ENCODE measurements at places on chromosomes 1 and 21.

DNA sequence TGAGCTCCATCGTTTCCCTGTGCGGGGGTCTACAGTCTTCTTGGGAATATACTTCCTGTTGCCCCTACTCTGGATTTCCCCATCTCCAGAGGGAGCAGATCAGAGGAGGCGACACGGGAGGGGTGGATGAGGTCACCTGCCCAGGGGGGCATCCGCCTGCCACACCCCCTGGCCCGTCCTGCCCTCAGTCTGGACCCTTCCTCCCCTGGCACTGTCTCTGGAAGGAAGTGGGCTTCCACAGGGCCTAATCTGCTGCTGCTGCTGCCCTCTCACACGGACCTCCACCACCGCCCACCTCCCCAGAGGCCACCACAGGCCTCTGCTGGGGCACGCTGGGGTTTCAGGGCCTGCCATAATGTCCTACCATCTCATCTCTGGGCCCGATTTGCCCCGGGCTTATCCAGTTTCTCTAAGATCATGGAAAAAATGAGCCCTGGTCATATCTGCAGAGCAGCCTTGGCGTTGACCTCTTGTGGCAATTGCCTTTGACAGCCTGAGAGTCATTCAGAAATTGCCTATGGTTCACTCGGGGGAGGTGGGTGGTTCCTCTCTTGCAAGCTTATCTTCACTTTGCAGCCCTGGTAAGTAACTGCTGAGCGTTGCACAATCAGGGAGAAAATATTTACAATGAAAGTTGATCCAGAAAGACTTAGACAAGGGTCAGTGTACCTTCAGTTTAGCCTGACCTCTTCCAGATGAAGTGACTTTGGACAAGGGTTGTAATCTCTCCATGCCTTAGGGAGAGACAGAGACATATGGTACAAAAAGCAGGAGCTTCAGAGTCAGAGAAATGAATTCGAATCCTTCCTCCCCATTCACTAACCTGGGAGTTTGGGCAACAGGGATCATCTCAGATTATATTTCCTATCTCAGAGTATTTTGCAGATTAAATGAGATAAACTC is 252.4 kb downstream of the TOMM20 start:
- peak; percentile 80 for ATAC-seq

GRCh38 chr1:47563201-47563600 is 125.4 kb downstream of the FOXD2 start:
- ATAC-seq = no peak

DNA sequence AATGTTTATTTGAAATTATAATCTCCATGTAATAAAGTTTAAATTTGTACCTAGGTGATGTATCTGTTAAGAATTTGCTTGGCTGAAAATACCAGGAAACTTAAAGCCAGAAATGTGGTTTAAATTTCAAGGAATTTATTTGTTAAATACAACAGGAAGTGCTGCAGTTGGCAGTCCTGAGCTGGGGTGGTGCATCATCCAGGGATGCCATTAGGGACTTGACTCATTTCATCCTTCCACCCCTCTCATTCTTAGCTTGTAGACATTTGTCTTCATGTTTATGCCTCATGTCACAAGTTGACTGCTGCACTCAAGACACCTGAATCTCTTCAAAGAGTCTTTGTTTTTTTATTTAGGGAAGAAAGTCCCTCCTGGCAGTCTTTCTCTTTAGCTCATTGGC is 175.9 kb downstream of the LHX8 start:
- no peak for ATAC-seq

DNA sequence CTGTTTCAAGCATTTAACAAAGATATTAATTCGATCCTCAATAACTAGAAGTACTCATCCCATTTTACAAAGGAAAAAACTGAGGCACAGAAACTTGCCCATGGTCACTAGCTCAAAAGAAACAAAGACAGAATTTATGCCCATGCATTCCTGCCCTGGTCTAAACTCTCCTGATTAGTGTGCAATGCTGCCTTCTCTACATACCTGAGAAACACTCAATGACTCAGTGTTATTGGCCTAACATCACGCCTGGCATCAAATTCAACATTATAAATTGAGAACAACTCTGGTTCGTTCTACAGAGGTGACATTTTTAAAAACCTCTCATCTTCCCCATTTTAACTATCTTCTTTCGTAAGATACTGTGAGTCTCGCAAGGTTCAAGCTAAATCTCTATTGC is 5.2 kb downstream of the APP start:
- ATAC-seq = no peak

GRCh38 chr1:74681851-74682250 is 8.3 kb upstream of the ERICH3 start:
- ATAC-seq = no peak

DNA sequence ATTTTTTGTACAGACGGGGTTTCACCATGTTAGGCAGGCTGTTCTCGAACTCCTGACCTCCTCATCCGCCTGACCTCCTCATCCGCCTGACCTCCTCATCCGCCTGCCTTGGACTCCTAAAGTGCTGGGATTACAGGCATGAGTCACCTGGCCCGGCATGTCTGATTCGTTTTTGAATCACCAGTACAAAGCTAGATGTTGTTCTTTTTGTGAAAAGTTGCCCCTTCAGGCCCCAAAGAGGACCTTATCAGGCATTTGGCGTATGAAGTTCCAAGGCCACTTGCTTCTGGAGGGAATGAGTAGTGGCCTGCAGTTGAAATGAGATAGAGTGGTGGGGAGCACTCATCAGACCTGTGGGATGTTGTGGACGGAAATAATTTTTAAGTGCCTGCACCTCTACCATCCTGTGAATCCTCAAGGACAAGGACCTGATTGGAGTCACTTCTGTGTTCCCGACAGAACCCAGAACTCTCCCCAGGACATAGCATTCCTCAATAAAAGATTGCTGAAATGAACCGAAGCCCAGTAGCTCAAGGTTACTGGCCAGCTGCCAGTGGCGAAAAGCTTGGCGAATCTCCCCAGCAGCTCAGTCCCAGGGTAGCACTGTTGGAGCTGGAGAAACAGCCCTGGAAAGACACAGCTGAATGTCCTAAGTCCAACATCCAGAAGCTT is 50.1 kb downstream of the NDUFS5 start:
- ATAC-seq = no peak

GRCh38 chr1:5915587-5916571 is 76.3 kb downstream of the NPHP4 start:
- ATAC-seq = no peak

GRCh38 chr1:36149973-36150295 is 648 bp upstream of the TRAPPC3 start:
- ATAC-seq = no peak

DNA sequence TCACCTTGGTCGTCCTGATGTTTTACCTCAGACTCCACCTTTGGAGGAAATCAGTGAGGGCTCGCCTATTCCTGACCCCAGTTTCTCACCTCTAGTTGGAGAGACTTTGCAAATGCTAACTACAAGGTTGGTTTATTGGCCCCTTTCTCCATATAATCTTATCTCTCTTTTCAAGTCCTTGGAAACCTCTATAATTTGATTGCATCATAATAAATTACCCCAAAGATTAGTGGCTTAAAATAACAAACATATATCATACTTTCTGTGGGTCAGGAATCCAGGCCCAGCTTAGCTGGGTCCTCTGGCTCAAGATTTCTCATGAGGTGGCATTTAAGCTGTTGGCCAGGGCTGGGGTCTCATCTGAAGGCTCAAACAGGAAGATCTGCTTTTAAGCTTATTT is 12.1 kb upstream of the PSMD4 start:
- ATAC-seq = no peak

DNA sequence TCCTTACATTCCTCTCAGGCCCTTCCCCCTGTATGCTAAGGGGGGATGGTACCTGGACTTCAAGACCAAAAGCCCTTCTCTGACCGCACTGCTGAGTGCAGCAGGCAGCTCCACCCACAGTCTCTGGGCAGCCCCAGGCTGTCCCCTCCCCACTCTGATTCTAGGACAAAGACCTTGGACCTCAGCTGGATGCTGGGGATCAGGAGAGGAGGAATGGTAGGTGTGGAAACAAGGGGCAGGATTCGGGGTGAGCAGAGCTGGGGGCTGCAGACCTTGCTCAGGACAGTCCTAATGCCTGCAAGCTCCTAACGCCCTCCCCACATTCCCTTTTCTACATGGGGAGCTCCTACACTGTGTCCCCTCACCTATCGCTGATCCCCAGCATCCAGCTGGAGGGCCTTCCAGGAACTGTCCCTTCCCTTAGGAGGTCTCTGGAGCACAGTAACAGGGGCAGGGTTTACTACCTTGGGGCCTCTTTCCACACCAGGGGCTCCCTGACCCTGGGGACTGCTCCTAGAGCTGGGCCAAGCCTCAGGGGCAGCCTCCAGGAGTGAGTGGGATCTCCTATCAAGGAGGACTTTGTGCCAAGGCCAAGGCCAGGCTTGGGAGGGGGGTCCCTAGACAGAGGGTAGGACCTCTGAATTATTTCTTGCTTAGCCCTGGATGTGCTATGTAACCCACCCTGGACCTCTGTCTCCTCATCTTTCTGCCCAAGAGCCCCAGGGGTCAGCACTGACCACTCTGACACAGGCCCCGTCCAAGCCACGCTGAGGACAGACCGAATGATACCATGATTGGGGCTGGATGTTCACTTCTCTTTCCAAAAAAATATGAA is 5.6 kb downstream of the CLDN19 start:
- ATAC-seq = no peak

DNA sequence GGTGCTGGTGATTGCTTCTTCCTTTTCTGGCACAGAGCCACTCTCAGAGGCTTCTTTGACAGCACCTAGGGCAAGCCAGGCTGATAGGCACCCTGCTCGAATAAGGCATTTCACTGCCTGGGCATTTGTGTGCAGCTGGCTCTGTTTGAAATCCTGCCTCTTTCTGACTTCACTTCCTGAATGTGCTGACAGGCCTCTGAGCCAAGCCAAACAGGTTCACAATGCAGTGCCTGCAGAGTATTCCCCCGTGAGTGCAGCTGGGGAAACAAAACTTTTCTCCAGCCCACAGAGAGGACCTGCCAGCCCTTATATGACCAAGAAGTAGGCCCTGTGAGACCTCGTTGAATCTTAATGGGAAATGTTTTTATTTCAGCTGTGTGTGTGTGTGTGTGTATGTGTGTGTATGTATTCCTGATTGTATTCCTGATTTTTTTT is 10.4 kb downstream of the JUN start:
- ATAC-seq = peak; percentile 93

DNA sequence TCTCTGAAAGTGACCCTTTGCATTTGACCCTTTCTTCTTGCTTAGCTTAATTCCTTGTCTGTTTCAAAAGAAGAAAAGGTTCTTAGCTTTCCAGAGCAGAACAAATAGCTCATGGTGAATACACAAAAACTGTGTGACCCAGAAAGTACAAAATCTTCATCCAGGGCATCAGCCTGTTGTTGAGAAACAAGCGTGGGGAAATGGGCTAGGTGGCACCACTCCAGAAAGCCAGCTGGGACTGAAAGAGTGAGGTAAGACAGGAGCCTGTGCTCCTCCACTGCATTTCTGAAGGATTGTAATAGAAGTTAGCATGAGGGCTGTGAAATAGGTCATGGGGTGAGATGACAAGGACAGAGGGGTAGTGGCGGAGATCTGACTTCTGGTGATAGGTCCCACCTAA is 45.8 kb downstream of the CYP2J2 start:
- ATAC-seq = no peak

DNA sequence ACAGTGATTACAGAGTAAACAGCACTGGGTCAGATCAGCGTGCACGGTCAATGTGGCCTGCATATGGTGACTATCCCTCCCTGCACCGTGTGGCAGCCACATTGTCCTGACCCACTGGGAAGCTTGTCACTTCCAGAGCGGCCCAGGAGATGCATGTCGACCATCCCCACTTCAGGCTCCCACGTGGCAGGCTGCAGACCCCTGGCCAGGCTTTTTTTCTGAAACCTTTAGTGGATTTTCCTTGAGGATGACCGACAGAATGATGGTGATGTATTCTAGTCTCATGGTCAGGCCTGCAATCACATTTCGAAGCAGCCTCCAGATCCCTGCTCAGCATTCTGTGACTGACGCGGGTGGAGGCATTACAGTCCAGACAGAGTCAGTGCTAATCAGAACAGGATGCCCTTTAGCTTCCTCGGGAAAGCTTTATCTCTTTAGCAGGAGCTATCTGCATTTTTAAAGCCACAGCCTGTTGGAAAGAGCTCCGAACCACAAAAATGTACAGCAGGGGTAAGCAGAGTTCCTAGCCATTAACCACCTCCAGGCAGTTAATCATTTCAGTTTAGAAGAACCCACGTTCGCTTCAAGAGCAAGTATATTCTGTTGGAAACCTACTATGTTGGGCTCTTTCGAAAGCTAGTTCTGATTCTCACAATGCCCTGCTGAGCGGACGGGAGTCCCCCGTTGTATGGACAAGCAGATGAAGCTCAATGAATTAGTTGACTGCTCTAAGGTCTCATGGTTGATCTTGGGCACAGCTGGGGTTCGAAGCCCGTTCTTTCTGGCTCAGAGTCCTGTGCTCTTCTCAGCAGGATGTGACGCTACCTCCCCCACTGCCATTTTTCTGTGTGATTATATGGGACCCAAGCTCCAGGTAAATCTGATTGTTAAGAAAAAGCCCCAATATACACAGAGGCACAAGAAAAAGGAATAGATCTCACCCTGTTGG is 56.5 kb downstream of the IRF2BP2 start:
- no peak for ATAC-seq

GRCh38 chr1:158771950-158772866 is at the start of gene OR6N1:
Gene OR6N1 (minus strand): TSS chr1:158772195. CDS start chr1:158766682, 5,513 bp downstream.
- no peak for ATAC-seq

DNA sequence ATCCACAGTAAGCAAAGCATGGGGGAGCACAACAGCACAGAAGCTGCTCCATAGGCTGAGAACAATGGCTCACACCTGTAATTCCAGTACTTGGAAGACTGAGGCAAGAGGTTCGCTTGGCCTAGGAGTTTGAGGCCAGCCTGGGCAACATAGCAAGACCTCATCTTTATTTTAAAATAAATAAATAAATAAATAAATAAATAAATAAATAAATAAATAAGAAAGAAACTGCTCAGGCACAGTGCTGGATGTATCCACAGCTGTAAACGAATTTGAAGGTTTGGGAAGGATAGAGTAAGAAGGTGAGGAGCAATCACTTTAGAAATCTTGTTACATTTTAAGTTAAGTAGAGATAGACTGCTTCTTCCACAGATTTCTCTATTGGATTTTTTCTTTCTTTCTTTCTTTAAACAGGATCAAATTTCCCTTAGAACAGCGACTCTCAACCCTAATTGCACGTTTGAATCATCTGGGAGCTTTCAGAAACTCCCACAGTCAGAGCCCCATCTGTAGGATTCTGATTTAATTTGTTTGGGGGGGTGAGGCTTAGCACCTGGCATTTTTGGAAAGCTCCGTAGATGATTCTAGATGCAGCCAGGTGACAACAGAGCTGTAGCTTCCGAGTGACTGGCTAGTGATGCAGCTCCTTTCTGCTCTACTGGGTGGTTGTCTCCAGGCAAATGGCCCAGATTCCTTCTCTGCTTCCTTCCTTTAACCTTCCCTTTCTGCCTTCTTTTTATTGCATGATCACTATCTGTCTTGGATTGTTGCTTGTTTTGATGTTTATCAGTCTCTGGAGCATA is 53.5 kb downstream of the S1PR1 start:
- ATAC-seq = no peak

DNA sequence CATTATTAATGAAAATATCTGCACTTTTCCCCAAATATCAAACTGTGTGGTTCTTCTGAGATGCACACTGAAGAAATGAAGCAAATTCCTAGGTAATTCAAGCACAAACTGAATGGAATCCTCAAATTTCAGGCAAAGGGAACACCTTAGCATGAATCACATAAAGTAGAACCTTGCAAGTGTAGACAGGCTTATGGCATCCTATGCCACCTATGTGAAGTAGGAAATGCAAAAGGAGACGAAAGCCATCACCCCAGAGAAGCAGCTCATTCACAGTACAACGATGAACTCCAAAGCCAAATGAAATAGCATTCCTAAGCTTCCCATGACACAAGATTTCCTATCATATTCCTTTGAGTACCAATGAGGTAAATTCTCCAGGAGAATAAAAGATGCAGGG is 461.2 kb upstream of the RUNX1 start:
- no peak for ATAC-seq

Data from stimulated activated memory B cell treated with anti-CD40 and anti-IgM and Interleukin-4, amounts not matched to agents 10 μg/mL and 1 μg/mL and 100 μg/mL, for 72 hours (primary cell).